ENCODE measurements at places on chromosomes 3 and 15.

- no peak for DNase-seq
These were observed 240.9 kb downstream of the RBMS3 start for GRCh38 chr3:29521751-29522150.

DNA sequence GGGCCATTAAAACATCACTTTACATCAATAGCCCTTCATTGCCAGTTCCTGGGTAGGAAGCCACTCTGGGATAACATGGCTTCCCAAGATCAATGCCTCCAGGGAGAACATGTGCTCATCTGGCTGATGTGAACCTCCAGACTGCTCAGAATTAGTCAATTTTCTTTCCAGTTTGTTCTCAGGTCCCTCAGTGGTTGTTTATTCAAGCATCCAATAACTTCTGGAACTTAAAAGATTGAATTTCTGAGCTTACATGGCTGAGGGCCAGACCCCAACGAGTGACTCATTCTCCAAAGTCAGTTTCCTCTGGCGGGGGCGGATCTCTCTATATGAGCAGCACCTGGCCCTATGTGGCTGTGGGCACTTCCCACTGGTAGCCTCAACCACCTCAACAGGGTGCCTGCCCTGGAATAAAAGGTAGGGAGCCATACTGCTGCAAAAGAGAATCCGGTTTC, 34.0 kb downstream of the LYZL4 start:
- peak; percentile 11 for DNase-seq

DNA sequence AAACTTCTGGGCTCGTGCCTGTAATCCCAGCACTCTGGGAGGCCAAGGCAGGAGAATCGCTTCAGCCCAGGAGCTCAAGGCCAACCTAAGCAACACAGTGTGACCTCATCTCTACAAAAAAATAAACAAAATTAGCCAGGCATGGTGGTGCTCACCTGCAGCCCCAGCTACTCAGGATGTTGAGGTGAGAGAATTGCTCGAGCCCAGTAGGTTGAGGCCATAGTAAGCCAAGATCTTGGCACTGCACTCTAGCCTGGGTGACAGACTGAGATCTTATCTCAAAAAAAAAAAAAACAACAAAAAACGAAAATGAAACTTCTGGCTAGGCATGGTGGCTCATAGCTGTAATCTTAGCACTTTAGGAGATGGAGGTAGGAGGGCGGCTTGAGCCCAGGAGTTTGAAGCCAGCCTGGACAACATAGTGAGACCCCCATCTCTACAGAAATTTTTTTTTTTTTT, 53.7 kb downstream of the PIK3CB start:
- no peak for DNase-seq

- no peak for DNase-seq
These were observed 64.2 kb upstream of the CMSS1 start for GRCh38 chr3:99753268-99753975.

DNA sequence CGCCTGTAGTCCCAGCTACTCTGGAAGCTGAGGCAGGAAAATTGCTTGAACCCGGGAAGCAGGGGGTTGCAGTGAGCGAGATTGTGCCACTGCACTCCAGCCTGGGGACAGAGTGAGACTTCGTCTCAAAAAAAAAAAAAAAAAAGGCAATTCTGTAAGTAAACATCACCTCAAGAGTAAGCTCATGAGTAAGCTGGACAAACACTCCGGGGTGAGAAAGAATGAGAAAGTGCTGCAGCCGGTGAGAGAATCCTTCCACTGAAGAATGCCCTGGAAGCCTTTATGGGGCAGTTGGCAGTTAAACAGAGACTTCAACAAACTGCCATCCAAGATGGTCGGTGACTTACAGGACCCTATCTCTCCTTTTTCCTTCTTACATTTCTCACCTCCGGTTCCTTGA, 47.5 kb downstream of the FEZF2 start:
- no peak for DNase-seq
